ENCODE measurements at places on chromosomes 3 and 15. TPM values are rescaled to one million over a fixed set of nuclear protein-coding genes. Genes with fewer than 3 reads are reported as not detected.

The DNAJC19 gene
- total RNA-seq, result 34.4 TPM

The EXD1 gene
- total RNA-seq, result not detected

The MLF1 gene
- 2.6 TPM for total RNA-seq

The FES gene
- total RNA-seq, result 3.8 TPM

The ASB14 gene
- total RNA-seq, result not detected

The CHRFAM7A gene
- not detected for total RNA-seq

The TMEM89 gene
- total RNA-seq, result not detected

- ATAC-seq, result no peak
Observed at GRCh38 chr15:71971905-71972304, 146.0 kb downstream of the MYO9A start.

DNA sequence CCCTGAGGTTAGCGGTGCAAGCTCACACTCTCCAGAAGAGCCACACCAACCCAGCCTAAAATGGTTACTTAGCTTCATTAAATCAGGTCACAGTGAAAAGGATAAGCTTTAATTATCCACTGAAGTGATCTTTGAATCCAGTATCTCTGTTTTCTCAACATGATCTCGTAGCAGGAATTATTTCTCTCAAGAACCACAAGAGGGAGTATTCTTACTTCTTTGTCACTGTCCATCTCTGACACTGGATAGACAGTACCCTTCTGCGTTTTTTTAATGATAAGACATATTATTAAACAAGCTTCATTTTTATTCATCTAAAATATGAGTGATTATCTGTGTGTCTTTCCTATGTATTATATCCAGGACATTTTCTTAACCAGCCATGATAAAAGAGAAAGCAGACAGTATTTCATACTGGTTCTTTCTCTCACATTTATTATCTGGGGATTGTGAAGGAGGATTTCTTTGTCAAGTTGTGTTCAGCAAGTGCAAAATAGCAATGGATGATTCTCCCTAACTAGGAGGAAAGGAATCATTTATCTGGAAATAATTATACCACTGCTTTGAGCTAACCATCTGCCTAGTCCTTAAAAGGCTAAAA, 105.4 kb upstream of the CCDC54 start:
- ATAC-seq, result no peak

GRCh38 chr15:36373550-36373949, 205.9 kb upstream of the CDIN1 start:
- no peak for ATAC-seq

DNA sequence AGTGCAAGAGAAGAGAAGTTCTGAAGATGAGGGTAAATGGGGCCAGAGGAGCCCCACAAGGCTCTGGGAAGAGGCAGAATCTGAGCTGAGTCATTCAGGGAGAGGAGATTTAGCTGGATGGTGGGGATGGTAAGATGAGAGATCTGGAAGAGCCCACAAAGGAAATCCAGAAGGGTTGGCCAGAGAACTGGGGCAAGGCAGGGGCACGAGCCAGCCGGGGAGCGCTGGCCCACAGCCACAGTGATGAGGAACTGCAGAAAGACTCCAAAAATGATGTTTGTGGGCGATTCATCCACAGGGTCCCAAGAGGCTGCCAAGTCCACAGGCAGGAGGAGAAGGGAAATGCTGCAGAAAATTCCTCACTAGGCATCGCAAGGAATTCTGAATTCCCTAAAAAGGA, 75.9 kb upstream of the ATP2B2 start:
- ATAC-seq, result no peak

DNA sequence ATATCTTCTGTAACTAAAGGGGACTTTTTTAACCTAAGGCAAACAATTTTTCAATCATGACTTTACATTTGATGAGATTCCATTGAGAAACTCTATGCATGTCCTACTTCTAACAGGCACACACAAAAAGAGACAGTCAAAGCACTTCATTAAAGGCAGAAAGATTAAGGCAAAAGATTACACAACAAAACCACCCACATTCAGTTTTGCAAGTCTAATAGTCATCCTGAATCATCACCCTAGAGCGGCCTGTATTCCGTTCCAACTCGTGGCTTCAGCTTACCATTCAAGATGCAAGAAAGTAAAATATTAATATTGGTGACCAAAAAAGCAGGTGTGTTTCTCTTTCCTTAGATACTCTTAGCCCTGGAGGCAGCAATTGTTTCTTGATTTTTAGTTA, 205.9 kb downstream of the P3H2 start:
- peak; percentile 91 for ATAC-seq

DNA sequence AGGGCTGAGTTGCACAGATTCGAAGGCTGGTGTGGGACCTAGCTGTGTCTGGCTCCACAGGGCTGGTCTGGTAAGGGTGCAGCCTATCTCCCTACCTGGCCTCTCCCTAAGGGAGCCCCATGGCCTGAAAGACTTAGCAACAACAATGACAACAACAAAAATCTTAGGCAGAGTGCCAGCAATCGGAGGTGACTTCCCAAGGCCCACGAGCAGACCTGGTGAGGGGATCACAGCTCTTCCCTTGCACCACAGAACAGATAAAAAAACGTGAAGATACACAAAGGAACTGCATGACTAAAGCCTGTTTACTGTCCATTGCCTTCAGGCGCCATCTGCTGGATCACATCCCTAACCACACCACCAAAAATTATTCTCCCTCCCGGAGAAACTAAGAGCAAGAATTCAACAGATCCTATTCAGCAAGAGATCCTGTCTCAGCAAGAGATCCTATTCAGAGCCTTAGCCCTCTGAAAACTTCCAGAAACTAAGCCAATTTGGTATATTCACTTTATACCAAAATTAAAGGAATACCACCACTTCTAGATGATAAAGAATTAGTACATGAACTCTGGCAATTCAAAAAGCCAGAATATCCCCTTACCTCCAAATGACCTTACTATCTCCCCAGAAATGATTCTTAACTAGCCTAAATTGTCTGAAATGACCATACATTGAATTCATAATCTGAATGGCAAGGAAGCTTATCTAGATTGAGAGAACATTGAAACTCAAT, 24.1 kb upstream of the OR5K4 start:
- peak; percentile 72 for ATAC-seq

- no peak for ATAC-seq
Observed at GRCh38 chr3:171614318-171614921, 154.2 kb upstream of the TNIK start.

GRCh38 chr3:52110502-52110901, 43.7 kb downstream of the POC1A start:
- no peak for ATAC-seq

DNA sequence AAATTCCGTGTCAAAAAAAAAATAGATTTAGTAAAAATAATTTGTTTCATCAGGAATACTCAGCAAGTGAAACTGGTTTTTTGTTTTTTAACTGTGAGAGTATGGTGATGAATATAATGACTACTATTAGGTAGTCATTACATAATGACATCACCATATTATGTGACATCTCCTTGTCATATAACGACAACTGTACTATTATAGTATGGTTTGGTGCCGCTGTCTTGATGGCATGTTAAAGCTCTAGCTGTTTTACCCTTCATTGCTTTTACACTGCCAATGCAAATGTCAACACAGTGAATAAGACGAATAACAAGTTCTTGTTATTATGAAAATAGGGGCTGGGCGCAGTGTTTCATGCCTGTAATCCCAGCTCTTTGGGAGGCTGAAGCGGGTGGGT, 45.6 kb upstream of the FAH start:
- ATAC-seq, result peak; percentile 83

DNA sequence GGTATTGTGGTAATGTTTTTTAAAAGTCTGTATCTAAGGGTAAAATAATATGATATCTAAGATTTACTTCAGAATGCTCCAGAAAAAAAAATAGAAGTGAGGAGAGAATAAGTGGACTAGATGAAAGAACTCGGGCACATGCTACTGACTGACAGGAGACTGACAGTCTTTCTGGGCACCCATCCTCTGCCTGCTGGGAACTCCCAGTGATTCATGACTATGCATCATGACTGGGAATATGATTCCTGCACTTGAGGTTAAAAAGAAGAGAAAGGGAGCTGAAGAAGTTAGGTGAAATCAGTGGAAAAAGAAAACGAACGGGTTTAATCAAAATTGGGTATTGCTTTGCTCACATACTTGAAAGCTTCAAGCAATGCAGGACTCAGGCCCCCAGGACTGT, 35.7 kb upstream of the SPSB4 start:
- ATAC-seq, result no peak

DNA sequence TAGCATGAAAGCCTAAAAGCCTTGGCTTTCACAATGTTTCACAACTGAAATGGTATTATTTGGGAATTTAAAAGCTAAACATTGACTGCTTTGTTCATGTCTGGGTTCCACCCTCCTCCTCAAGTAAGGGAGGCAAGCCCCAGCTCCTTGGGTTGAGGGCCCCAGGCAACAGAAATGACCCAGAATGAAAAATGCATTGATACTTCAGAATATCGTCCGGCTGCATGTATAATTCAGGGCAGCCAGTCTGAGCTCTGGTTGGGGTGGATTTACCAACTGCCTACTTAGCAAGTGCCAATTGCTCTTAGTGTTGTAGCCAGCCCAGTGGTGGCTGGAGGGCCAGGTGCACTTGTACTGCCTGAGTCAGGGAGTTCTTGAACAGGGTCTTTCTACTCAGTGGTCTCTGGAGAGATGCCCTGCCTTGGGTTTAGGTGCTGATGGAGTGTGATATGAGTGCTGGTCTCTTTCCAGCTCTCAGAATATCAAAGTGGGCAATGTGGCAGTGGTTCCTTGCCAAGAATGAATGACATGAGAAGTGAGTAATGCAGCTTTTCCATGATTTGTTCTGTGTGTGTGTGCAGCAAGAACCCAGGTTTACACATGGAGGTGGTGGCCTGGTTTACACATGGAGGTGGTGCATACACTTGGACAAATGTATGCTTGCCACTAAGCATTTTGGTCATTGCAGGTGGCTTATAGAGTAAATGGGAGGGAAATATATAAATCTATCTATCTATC, 40.9 kb upstream of the ADAMTSL3 start:
- ATAC-seq, result no peak

Measured in esophagus mucosa (tissue), 1 donor.